ENCODE measurements at places on chromosomes 4 and X. TPM values are rescaled to one million over a fixed set of nuclear protein-coding genes. Genes with fewer than 3 reads are reported as not detected.

- no peak overlapping the region for H3K27ac ChIP-seq
- H3K4me1 ChIP-seq: no peaks in the 10 kb centered on the region
- no peak overlapping the region for H3K4me3 ChIP-seq
- H3K27me3 ChIP-seq: no peaks in the 10 kb centered on the region
- H3K36me3 ChIP-seq: no peaks in the 10 kb centered on the region
- no peak for DNase-seq
Measured at GRCh38 chr4:14539246-14539645, 463.0 kb upstream of the CPEB2 start.

DNA sequence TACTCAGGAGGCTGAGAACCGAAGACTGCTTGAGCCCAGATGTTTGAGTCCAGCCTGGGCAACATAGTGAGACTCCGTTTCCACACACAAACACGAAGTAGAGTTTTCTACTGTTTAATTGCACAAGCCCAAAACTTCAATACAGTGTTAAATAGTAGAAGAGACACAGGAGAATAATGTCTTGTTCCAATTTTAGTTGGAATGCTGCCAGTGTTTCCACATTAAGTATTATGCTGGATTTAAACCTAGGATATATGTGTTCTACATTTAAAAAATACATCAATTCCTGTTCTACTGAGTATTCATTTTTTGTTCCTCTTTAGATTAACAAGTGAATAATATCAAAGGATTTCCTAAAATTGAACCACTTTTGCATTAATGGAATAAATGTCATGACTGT, 91.3 kb downstream of the LCORL start:
- H3K27me3 ChIP-seq: no peaks in the 10 kb centered on the region
- DNase-seq: no peak
- H3K4me3 ChIP-seq: no peak overlapping the region

DNA sequence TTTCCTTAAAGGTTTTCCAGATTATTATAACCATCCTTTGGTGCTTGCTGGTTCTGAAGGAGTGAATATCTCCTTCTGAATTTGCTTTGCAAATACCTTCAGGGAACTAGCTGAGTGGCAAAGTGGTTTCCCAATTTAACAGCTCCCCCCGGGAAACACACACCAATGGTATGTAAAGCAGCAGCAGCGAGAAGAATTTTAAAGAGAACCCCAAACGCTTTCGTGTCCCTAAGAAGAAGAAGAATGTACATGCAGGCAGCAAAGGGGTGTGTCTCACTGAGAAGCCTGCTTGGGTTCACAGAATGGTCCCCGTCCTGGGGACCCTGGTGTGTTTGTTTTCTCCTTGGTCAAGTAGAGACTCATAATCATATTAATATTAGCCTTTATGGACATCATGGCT, 4.2 kb upstream of the AKAP17A start:
- H3K27ac ChIP-seq: no peak overlapping the region
- no peak overlapping the region for H3K4me3 ChIP-seq
- no peak for DNase-seq
- peaks cover 12% of the 10 kb centered on the region for H3K4me1 ChIP-seq

DNA sequence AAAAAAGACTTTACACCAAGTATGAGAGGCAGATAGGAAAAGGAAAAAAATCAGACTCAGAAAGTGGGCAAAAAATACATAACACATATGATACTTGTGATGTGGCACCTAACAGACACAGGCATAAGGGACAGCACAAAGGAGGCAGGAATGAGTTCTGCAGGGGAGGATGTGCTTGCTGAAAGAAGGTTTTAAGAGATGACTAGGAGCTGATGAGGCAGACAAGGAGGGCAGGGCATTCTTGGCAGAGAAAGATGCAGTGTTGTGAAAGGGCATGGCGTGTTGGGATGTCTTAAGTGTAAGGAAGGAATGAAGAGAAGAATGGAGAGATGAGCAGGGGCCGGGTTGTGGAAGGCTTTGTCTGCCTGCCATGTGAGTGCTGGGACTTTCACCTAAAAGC, 49.7 kb upstream of the TMEM154 start:
- DNase-seq: peak; percentile 59
- H3K27me3 ChIP-seq: peaks cover 16% of the 10 kb centered on the region
- no peaks in the 10 kb centered on the region for H3K4me1 ChIP-seq
- H3K36me3 ChIP-seq: no peaks in the 10 kb centered on the region
- H3K4me3 ChIP-seq: no peak overlapping the region

DNA sequence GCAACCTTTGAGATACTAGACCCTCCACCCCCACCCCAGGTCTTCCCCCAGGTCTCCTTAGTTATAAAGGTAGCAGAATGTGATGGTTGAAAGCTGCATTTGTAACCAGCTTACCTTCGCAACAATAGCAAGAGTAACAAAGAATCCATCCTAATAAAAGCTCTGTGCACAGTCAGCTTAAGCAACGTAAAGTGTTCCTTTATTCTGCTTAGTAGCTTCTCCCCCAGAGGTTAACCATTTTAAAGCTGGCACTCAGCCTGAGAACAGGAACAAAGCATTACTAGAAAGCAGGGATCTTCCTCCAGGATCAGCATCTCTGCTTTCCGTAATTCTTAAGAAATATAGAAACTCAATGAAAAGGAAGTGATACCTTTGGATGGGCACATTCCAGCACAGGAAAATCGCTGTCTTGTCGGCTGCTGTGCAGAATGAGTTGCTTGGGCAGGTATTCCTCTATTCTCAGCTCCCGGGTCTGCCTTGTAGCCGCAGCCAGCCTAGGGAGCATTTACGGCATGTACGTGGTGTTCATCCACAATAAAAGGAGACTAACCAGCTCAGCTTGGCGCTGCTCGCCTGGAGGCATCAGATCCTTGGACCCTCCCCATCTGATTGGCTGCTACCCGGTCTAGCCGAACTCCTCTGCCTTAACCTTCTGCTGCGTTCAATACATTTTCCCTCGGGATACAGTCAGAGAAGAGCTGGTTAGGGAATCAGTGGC, 113.0 kb upstream of the TLR3 start:
- DNase-seq: no peak
- no peak overlapping the region for H3K27ac ChIP-seq
- no peaks in the 10 kb centered on the region for H3K4me1 ChIP-seq
- no peaks in the 10 kb centered on the region for H3K36me3 ChIP-seq

- no peaks in the 10 kb centered on the region for H3K36me3 ChIP-seq
- no peaks in the 10 kb centered on the region for H3K27me3 ChIP-seq
- H3K4me1 ChIP-seq: no peaks in the 10 kb centered on the region
- no peak overlapping the region for H3K4me3 ChIP-seq
- no peak overlapping the region for H3K27ac ChIP-seq
- DNase-seq: no peak
Measured at GRCh38 chr4:178329226-178329872, 887.1 kb upstream of the AGA start.

DNA sequence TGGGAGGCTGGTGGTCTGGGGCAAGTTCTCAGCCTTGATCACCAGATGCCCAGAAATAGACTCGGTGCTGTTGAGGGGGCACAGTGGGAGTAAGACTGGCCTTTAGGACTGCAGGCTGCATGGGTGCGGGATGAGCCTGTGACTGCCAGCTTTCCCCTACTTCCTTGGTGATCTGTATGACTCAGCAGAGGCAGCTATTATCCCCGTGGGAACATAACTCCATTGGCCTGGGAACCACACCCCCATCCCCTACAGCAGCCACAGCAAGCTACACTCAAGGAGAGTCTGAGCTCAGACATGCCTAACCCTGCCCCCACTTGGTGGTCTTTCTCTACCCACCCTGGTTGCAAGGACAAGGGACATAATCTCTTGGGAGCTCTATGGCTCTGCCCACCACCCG, 20.6 kb downstream of the CLIC2 start:
- H3K27me3 ChIP-seq: no peaks in the 10 kb centered on the region
- no peak for DNase-seq
- no peaks in the 10 kb centered on the region for H3K4me1 ChIP-seq
- H3K36me3 ChIP-seq: no peaks in the 10 kb centered on the region
- H3K27ac ChIP-seq: no peak overlapping the region

GRCh38 chrX:11724122-11725017, 33.7 kb upstream of the MSL3 start:
- no peaks in the 10 kb centered on the region for H3K36me3 ChIP-seq
- H3K27me3 ChIP-seq: no peaks in the 10 kb centered on the region
- no peak overlapping the region for H3K27ac ChIP-seq
- peak overlapping the region; percentile 39 for H3K4me3 ChIP-seq

DNA sequence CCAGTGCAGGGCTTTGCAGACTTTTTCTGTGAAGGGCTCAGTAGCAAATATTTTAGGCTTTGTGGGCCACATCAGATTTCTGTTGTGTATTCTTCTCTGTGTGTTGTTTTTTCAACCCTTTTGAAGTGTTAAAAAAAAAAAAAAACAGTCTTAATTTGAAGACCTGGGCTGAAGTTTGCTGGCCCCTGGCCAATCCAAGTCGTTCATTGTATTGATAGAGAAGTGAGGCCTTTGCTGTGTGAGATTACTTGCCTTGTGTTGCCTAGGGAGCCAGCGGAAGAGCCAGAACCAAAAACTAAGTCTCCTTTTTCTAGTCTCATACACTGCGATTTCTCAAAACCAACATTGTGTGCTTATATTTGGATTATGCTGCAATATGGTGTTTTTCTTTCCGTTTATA, 46.9 kb downstream of the MTM1 start:
- no peak for DNase-seq
- H3K27me3 ChIP-seq: no peaks in the 10 kb centered on the region

The MAOA gene
- not detected for total RNA-seq

Measured in HFFc6 (cell line).